ENCODE measurements at places on chromosomes 6 and 20.
A peak's percentile ranks its signal among the peaks of the same experiment; 100 is the strongest.

GRCh38 chr6:159376516-159377158 lies 207.4 kb downstream of the FNDC1 start:
- DNase-seq = no peak

DNA sequence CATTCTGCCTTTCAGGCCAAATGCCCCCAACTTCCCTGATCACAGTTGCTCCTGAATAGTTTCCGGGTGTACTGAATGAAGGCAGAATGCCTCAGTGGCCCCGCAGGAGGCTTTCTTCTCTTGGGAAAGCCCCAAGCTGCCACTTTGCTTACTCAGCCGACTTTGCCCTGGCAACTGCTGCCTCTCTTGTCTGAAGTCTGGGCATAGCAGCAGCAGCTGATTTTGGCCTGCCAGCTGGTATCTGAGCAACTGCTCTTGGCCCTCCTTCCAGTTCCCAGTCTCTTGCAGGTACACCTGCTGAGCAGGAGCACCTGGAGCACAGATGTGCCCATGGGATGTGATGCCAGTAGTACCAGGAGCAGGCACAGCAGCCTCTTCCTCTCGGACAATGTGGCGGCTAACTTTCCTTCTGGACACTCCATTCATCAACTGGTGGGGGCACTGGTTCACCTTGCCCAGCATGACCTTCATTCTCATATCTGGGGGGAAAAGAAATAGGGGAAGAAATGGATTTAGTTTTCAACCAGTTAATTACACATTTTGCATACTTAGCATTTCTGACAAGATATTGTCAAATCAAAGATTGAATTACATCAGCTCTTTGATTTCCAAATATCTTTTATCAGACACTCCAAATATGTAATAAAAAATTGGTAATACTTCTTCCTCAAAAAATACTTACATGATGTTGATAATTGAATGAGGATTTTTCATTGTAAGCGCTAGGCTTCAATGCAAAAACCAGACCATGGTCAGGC lies 468.2 kb downstream of the PKHD1 start:
- DNase-seq = no peak

GRCh38 chr6:169844946-169845345 lies 93.5 kb downstream of the ERMARD start:
- DNase-seq = no peak

- DNase-seq = no peak
Measured at GRCh38 chr6:32659856-32660595, 6.4 kb downstream of the HLA-DQB1 start.

- no peak for DNase-seq
Measured at GRCh38 chr6:27213544-27214125, 33.9 kb upstream of the PRSS16 start.

- no peak for DNase-seq
Measured at GRCh38 chr6:147841547-147842148, 333.2 kb downstream of the SAMD5 start.

DNA sequence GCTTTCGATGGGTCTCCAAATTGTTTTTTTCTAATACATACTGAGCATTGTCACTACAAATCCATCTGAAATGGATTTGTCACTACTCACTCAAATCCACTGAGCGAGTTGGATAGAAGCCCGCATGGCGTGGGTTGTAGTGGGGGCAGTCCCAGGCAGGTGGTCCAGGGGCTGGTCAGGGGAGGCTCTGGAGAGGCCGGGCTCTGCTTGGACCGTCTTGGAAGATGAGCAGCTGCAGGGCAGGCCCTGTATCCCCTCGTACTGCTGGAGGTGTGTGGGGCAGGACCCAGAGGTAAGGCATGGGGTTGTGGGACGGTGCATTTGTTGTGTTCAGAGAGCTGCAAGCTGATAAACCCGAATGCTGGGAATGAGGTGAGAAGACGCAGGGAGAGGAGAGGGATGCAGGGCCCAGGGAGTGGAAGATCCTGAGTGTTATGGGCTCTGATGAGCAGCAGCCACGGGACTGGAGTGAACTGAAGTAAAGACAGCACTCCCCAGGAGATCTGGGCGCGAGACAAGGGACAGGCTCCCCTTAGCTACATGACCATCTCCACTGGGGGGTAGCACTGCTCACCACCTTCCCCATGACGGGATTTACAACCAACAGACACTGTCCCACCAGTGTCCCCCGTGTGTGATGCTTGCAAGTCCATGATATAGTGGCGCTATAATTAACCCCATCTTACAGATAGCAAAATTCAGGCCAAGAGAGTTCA lies 45.9 kb downstream of the PSMG4 start:
- no peak for DNase-seq

- DNase-seq = no peak
Measured at GRCh38 chr6:138291036-138291848, 73.0 kb upstream of the PBOV1 start.

GRCh38 chr6:52840763-52841585 lies at the start of gene GSTA5:
Gene GSTA5 (minus strand): TSS chr6:52840813.
- DNase-seq = peak; percentile 89

GRCh38 chr20:17525650-17526049 lies 5.5 kb downstream of the BFSP1 start:
- no peak for DNase-seq

- no peak for DNase-seq
Measured at GRCh38 chr6:16058201-16058928, 70.5 kb upstream of the MYLIP start.

GRCh38 chr6:132780770-132781371 lies 17.6 kb downstream of the SLC18B1 start:
- peak; percentile 36 for DNase-seq

DNA sequence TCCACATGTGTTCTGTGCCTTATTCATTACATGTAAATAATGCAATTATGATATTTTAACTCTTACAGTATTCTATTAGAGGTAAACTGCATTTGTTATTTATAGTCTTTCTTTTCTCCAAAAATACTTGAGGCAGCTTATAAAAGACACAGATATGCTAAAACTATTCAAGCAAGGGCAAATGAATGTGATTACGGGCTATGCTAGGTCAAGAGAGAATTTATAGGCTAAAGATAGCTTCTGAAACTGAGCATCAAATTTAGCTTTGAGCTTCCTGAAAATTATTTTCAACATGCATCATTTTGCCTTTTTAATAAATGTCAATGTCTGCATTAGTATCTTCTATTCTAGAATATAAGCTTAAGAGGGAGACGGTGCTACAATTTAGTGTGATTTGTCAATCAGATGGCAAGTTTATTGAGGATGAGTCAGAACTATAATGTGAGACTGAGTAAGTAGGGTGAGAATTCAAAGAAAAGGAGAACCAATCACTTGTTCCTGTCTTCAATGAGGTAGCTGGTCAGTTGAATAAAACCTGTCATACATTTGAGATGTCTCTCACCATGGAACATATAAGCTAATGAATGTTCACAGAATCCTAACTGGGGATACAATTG lies 669.4 kb upstream of the CITED2 start:
- DNase-seq = no peak

DNA sequence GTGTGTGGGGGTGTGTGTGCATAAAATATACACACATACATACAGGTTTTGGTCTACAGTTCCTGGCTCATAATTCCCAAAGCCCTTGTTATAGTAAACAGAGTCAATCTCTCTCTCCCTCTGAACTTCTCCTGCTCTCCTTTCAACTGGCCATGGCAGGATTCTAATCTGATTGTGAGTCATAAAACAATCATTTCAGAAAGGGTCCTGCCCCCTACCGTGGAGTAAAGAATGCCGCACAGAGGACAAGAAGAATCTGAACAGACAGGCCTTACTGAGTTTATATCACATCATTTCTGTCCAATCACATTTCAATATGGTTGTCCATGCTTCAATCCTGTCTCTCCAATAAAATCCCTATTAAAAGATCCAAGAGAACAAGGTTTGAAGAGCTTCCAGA lies 416.9 kb downstream of the FRK start:
- no peak for DNase-seq

- no peak for DNase-seq
Measured at GRCh38 chr20:36550790-36551299, 9.5 kb downstream of the MYL9 start.

GRCh38 chr20:8368670-8369069 lies 236.6 kb downstream of the PLCB1 start:
- DNase-seq = peak; percentile 12
